ENCODE measurements at places on chromosomes 6 and 20.

DNA sequence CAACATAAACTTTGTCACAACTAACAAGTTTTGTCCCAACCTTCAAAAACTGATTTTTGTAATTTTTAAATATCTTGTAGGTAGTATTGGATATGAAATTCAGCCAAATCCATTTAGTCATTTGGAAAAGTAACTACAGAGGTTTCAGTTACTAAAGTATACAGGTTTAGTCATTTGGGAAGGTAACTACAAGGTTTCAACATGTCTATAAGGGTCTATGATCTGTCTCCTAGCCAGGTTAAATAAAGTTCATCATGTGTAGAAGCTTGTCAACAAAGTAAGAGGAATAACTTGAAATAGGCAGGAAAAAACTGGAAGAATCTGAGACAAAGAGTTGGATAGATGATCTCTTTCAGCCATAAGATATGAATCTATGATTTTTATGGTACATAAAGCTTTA is 229.8 kb downstream of the COL12A1 start:
- DNase-seq: no peak

DNA sequence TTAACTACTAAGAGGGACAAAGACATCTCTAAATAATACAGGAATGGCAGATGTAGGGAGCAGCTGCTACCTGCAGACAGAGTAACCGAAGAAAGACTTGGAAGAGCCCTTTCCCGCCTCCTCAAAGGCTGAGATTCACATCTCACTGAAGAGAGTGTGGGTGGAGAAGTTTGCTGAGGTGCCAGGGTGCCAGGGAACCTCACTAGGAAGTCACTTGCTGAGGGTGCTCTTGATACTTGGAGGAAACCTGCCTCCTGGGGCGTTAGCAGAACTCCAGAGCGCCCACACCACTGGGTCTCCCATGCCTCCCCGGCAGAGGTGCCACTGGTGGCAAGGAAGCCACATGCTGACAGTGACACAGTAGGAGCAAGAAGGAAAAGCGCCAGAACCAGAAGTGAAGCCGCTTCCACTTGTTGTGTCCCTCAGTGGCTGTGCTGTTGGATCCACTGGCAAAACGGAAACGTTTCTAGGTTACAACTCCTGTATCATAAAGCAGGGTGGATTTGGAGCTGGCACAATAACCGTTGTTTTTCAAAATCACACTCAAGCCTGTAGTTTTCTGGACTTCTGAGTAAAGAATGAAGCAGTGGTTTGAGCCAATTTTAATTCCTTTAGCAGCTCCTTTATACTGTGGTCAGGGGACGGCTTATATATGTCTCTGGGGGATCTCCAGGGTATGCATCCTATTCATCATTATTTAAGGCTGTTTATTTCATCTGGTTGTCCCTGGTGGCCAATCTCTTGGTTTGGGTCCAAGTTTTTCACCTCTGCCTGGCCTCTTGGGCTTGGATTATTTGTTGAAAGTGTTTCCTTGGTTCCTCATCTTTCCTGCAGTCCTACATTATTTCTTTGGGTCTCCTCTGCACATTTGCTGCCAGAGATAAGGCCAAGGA is 64.5 kb downstream of the CDC5L start:
- peak; percentile 68 for DNase-seq

DNA sequence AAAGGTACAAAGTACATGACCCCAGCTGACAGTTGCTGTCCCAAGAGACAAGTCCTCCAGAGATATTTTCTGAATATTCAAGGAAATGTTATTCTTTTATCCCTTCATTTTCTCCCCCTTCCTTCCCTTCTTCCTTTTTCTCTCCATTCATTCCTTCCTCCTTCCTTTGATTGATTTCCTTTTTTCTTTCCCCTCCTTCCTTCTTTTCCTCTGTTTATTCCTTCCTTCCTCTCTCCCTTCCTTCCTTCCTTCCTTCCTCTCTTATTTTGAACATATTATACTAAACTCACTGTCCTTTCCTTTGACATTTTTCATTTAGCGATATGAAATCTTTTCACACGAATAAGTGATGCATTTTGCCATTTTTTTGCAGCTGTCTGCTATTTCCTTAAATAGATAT is 73.2 kb upstream of the HDDC2 start:
- no peak for DNase-seq

GRCh38 chr6:11734861-11735613 is 43.6 kb downstream of the ADTRP start:
- DNase-seq: no peak

- DNase-seq: no peak
These were observed 61.7 kb downstream of the CDH22 start for GRCh38 chr20:46246559-46246958.

- DNase-seq: peak; percentile 12
These were observed 23.0 kb upstream of the RBPJL start for GRCh38 chr20:45283551-45284057.

GRCh38 chr20:40521962-40522361 is 167.1 kb downstream of the MAFB start:
- DNase-seq: no peak

DNA sequence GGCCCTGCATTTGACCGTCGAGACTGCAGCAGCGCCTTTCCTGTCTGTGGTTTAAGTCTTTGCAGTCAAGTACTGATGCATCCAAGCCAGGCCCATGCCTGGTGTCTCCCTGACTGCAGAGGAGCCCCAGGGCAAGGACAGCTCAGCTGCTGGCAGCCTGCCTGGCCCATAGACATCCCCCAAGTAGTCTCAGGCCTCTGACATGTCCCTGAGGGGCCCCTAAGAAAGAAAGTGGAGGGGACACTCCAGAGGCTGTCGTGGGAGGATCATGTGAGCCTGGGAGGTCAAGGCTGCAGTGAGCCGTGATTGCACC is 18.0 kb downstream of the HRH3 start:
- DNase-seq: peak; percentile 6

DNA sequence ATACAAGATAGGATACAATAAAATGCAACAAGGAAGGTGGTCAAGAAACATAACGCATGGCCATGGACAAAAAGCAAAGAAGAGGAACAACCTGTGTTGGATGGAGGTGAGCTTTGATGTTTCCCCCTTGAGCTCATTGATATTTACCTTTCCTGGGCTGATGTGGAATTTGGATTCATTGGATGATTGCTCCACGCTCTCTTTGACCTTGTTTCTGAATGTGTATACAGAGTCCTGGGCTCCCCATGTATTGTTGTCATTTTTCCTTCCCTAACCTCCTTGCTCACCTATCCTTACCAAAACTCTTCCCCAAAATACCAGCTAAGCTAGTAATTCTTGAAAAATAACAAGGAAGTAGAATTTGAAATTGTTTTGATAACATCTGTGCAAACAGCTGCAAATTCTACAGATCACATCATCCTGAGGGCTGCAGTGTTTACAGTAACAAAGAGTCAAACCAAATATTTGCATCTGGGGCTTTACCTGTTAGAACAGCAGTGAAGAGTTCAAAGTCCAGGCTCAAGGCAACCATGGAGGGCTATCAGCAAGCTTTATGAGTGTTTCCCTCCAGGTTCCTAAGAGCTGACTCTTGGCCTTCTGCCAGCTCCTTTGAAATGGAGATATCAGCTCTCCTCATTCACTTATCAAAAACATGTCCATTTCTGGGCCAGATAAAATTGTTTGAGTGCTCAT is 214.3 kb upstream of the MARCKS start:
- no peak for DNase-seq

DNA sequence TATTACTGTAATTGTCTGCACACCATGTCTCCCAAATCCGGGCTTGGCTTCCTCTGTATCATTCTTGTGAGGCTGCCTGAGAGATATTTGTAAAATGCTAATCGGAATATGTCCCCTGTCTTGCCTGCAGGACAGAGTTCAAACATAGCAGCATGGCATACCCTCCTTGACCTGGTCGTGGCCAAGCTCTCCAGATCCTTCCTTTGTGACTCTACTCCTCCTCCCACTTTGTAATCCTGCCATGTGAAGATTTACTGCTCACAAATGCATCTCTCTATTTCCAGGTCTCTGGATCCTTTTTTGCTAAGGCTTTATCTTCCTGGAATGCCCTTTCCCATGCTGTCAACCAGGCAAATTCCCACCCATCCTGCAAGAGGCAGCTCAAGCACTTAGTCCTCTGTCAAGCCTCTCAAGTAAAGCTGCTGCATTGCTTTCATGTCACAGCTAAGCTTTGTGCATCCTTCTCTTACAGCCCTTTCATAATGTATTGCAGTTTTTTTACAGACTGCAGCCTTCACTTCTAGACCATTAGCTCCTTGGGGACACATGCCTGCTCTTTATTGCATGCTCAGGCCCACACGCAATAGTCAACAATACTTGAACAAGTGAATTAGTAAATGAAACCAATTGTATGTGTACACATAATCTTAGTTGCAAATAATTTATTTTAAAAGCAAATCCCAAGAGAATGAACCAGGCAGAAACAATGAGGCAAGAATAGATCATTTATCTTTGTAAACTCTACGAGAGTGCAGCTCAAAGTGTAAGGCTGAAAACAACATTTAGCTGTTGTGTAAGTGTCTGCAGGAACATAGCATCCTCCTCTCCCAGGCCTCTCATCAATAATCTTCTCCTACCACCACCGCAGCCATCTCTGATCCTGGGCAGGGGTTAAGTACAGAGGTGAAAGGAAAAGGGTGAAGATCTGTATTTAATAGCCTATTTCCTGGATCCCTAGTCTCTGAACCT is 45.8 kb downstream of the HIVEP2 start:
- DNase-seq: peak; percentile 69

- DNase-seq: no peak
These were observed 185.5 kb upstream of the RALGAPA2 start for GRCh38 chr20:20897922-20898321.

GRCh38 chr6:34226731-34227586 is 9.7 kb upstream of the HMGA1 start:
- no peak for DNase-seq

- DNase-seq: no peak
These were observed 73.9 kb downstream of the PLG start for GRCh38 chr6:160775792-160776580.

GRCh38 chr6:169035385-169036240 is 218.0 kb downstream of the THBS2 start:
- peak; percentile 72 for DNase-seq

GRCh38 chr20:43941476-43942200 is 27.0 kb downstream of the TOX2 start:
- peak; percentile 49 for DNase-seq

GRCh38 chr20:47348539-47349142 is 7.9 kb downstream of the ZMYND8 start:
- no peak for DNase-seq

DNA sequence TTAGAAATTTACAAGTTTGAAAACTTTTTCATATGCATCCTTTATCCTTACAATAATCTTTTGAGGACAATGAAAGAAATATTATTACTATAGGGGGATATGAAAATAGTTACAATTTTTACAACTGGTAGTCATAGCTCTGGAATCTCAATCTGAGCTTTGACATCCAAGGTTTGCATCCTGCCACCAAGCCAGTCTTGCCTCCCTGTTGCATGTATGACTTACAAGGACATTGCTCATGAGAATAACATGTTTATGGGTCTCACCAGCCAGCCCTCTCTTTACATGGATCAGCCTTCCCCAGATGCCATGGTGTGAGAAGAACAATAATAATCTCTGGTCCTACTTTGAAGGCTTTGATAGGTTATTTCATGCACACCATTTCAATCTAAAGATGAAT is 67.5 kb downstream of the THEMIS start:
- no peak for DNase-seq

DNA sequence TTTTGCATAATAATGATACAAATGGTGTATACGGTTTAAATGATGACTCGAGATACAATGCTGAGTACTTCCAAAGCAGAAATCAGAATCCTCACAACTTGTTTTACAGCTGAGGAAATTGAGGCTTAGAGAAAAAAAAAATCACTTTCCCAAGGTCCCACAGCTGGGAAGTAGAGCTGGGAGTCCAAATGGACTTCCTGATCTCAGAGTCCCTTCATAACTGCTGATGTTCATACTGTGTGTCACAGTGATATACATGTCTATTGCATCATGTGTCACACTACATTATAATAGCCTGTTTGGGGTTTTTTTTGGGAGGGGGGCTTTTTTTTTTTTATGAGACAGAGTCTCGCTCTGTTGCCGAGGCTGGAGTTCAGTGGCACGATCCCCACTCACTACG is 8.5 kb downstream of the HM13 start:
- DNase-seq: no peak

DNA sequence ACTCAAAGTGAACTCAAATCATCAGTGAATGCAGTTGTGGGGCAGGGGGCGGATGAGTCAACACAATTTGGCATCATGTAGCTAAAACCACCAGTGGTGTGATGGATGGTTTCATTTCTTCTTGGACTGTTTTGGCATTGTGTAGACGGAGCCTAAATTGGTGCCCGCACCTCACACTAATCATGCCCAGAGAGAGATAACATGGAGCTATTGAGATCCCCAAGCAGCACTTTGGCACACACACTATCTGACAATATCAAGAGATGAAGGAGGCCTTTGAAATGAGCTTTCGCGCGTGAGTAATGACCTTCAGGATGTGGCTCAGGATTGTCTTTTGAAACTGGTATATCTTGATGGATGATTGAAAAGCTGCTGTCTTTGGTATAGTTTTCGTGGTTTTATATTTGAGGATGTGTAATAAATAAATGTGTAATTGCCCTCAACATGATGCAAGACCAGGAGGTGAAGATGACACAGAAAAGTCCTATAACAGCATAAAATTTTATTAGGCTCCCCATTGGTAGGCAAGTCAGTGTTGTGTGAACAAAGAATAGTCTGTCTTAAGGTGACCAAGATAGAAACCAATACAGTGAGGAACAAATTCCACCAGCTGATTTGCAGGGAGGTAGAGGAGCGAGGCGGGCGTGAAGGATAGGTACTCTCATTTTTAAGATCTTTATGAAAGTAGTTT is 174.2 kb downstream of the TSHZ2 start:
- DNase-seq: no peak

- DNase-seq: peak; percentile 52
These were observed 888 bp downstream of the SLC17A5 start for GRCh38 chr6:73652637-73653570.

DNA sequence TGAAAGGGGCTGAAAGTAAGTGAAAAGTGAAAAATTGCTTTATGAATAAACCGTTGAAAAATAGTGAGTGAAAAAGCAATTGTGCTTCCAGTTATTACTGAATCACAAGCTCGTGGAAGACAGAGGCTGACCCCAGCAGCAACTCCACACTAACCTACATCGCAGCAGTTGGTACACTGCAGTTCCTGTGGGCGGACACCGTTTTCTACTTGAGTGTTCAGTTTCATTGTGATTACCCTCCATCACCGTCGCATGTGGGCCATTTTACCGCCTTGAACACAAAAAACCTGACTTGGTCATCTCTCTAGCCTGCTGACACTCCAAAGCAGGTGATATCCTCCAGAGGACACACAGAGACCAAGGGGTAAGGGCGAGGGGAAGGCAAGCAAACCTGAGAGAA is 28.4 kb downstream of the PRDM1 start:
- no peak for DNase-seq

GRCh38 chr6:37705239-37706051 is 7.8 kb upstream of the MDGA1 start:
- DNase-seq: peak; percentile 85

DNA sequence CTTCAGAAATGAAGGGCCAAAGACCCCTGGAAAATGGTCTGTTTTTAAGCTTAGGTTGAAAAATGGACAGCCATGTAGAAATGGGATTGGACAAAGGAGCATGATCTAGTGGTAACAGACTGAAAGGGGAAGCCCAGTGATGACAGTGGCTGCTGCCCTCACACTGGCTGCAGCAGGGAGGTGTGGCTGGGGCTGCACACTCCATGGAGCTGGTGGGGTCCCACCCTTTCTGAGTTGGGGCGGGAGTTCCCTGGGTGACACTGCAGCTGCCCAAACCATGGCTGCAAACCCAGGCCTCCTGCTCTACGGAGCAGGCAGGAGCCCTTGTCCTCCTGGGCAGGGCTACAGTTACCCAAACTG is 8.5 kb upstream of the PACSIN1 start:
- DNase-seq: no peak

GRCh38 chr6:77587963-77588362 is 64.9 kb upstream of the MEI4 start:
- DNase-seq: no peak

- DNase-seq: no peak
These were observed at the start of gene SIGLEC1 for GRCh38 chr20:3712279-3712873. Gene SIGLEC1 (minus strand): TSS chr20:3712600. CDS start chr20:3707128, 5,472 bp downstream.

Measured in fibroblast of mammary gland (primary cell).